ENCODE measurements at places on chromosomes 7 and 10. TPM values are rescaled to one million over a fixed set of nuclear protein-coding genes. Genes with fewer than 3 reads are reported as not detected.

DNA sequence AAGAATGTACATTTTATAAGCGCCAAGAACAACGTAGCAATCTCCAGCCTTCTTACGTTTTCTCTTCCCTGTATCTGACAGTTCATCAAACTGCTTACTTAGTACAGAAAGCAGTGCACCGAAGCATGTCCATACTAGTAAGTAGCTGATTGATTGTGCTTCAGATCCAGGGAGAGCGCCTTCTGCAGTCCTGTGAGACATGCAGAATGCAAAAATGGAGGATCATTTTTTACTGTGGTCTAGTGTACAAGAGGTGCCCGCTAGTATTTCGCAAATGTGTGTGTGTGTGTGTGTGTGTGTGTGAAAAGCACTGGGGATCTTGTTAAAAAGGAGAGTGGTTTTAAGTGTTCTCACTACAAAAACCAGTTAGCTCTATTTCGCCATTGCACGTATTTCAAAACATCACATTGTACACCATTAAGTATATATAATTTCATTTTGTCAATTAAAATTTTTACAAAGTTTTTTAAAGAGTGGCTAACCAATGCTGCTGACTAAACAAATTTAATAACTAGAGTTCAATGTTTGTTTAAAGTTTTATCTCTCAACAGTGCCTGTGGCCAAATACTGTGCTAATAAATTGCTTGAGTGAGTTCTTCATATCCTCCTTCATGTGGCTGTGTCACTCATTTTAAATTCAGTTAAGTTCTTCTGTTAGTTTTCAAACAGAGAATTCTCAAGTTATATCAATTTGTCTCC is 99.6 kb downstream of the ZMYND11 start:
- no peaks in the 10 kb centered on the region for H3K36me3 ChIP-seq
- H3K4me3 ChIP-seq, result no peak overlapping the region
- no peaks in the 10 kb centered on the region for H3K4me1 ChIP-seq
- no peaks in the 10 kb centered on the region for H3K27me3 ChIP-seq

- DNase-seq, result no peak
- no peak overlapping the region for H3K27ac ChIP-seq
- no peak overlapping the region for H3K4me3 ChIP-seq
- H3K4me1 ChIP-seq, result no peaks in the 10 kb centered on the region
Observed at GRCh38 chr7:128067983-128068382, 36.7 kb upstream of the LRRC4 start.

NPFFR1 gene
- 0.05 TPM for total RNA-seq

MTURN gene
- total RNA-seq, result 1.2 TPM

SAMD8 gene
- 32.0 TPM for total RNA-seq

Measured in Panc1 (cell line).